Aorta (tissue), 5 donors: ENCODE measurements at places on chromosomes 4 and X. TPM values are rescaled to one million over a fixed set of nuclear protein-coding genes. Genes with fewer than 3 reads are reported as not detected.
A peak's percentile ranks its signal among the peaks of the same experiment; 100 is the strongest.

BGN gene
- 1,297 TPM for total RNA-seq

CXorf65 gene
- not detected for total RNA-seq

MMRN1 gene
- 24.5 TPM for total RNA-seq

PGAM4 gene
- not detected for total RNA-seq

SLC25A14 gene
- total RNA-seq, result 10.5 TPM

NWD2 gene
- not detected for total RNA-seq

ARMCX6 gene
- 24.2 TPM for total RNA-seq

RPA4 gene
- 2.1 TPM for total RNA-seq

GAGE12F gene
- not detected for total RNA-seq

DMP1 gene
- 0.16 TPM for total RNA-seq

CSN2 gene
- total RNA-seq, result not detected

XK gene
- total RNA-seq, result 0.93 TPM

BST1 gene
- total RNA-seq, result 13.7 TPM

TMSB15B gene
- 8.4 TPM for total RNA-seq

DNA sequence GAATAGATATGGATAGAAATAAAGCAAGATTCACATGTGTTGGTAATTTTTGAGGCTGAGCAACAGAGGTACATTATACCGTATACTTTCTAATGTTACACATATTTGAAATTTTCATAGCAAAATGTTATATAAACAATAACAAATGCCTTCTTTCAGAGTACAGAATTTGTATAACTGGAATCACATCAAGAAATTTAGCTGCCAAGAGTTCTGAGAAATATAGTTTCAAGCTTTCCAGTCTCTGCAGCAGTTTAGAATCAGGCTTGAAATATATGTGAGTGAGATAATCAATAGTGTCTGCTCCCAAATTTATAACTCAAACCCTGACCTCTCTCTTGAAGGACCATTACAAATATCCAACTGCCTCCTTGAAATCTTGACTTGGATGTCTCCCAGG, 23.8 kb downstream of the FAM184B start:
- no peak for DNase-seq

DNA sequence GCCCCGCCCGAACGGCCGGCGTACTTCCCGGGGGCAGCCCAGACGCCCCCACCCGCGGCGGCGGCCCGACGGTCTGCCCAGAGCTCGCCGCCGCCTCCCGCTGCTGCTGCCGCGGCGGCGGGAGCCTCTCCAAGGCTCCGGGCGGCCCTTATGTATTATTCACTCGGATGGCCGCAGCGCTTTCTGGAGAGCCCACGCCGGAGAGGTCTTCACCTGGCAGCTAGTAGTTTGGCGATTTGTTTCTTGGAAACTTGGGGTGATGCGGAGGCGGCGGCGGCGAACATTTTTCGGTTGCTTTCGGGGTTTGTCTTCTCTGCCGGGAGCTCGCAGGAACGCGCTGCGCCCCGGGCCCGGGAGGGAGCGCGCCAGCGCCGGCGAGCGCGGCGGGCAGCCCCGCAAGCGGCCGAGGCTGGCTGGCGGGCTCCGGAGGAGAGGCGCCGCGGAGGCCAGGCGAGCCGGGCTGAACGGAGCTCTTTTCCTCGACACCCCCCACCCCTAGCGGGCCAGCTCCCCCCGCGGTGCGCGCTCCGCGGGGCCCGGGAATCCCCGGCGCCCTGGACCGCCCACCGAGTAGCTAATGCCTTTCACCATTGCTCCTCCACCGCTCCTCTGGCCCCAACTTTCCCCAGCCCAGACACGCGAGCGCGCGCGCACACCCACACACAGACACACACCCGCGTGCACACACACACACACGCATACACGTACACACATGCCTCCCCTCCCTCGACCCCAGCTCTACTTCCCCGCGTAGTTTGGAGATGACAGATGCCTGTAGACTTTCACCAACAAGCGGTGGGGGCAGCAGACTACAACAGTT, 113.5 kb downstream of the DHX15 start:
- peak; percentile 52 for DNase-seq

- no peak for DNase-seq
These were observed 96.3 kb upstream of the MSX1 start for GRCh38 chr4:4762909-4763821.

DNA sequence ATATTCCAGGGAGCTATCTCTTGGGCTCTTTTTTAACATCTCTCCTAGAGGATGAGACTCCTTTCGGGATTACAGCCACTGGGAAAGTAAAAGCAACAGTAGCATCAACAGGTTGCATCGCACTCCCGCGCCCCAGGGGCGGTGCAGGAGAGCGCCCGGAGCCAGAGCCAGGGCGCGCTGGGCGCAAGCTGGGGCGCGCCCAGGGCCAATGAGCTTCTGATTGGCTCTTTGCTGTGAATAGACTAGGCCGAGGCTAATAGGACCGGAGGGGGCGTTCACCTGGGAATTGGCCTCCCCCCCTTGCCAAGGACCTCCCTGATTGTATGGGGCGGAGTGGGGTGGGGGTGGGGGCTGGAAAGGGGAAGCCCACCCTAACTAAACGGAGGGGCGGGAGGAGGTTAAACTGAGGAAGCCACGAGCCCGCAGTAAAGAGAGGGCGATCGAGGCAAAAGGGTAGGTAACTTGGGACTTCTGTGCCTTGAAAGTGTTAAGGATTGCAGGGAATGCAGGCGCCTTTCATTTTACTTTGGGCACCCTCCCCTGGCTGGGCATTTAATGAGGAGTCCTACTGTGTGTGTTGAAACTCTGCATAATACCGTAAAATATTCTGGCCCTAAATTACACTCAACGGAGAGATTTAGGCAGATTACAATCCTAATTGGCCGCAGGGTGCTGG, 1.1 kb upstream of the ATOH1 start:
- no peak for DNase-seq

GRCh38 chr4:177092807-177093206, 216.9 kb upstream of the NEIL3 start:
- DNase-seq, result no peak

DNA sequence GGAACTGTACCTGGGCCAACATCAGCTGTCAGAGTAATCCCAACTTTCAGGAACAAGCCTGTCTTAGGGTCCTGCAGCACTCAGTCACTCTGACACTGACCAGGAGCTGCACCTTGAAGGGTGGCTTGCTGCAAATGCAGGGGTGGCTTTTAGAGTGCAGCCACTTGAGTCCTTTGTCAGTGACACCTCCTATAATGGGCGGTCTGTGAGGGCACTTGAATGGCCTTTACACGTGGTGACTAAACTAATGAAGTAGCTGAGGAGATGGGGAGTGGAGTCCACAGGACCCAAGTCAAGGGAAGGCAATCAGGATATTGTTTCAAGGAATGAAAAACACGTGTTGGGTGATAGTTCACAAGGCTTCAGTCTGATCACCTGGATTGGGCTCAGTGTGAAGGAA, 11.1 kb upstream of the LNX1 start:
- no peak for DNase-seq

- peak; percentile 31 for DNase-seq
These were observed 617 bp upstream of the MRFAP1L1 start for GRCh38 chr4:6710282-6710681.

DNA sequence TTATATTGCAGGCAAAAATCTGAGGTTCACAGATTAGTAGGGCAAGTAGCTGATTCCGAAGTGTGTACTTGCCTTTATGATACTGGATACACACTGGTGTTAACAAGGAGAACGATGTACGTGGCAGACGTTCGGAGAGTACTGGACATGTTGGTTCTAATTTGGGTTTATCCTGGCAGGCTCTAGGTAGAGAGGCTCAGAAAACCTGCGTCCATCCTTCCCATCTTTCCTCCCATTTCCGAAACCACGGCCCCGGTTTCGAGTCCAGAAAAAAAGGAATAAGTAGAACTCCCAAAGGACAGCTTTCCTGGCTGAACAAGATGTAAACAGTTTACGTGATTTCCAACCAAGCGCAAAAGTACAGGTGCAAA, 351 bp upstream of the SLC30A9 start:
- DNase-seq, result no peak

DNA sequence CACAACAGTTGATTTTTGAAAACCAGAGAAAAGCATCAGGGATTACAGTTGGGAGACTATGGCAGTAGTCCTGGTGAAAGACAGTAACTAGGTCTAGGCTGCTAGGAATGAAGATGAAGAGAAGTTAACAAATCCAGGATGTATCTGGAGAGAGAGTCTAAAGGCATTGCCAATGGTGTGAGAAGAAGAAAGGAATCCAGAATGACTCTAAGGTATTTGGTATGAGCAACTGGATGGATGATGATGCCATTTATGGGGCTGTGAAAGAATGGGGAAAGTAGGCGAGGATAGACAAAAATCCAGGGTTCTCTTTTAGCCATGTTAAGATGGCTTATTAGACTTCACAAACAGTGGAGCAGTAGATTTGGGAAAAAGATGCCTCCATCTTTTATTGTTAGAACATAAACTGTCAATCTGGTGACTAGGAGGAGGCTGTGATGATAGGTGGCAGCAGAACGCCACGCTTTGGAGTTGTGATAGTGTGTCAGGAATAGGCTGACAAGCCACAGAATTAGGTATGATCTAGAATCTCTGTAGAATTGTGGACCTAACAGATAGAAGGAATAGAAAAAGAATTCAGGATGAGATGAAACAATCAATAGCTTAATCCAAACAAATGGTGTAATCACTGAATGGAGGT, 27.3 kb upstream of the JADE1 start:
- DNase-seq, result no peak

GRCh38 chr4:188005561-188005960, 10.0 kb downstream of the ZFP42 start:
- no peak for DNase-seq

DNA sequence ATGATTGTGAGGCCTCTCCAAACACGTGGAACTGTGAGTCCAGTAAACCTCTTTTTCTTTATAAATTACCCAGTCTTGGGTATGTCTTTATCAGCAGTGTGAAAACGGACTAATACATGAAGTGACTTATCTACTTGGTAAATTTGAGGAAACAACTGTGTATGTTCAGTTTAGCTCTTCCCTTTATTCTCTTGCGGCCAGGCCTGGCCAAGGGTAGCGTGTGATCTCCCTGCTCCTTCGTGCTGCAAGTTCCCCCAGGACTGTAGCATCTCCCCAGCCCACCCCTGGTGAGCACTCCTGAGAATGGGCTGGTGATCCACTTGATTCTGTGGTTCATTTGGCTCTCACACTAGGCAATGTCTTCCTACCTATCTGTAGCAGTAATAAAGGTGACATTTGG, 53.2 kb upstream of the CHRNA9 start:
- DNase-seq, result no peak

DNA sequence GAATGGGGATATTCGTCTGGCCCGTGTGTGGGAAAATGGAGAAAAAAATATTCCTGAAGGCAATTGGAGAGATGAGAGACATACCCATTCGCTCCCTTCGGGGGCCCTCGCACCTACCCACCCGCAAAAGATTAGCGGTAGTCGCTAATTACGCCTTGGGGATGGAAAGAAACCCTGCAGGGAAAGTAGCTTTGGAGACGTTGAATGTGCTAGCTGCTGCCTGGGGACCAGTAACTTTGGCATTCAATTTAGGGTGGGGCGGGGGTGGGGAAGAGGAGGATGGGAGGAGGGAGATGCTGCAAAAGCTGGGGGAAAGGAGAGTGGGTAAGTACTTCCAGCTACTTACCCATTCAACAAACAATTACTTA, 407 bp upstream of the ZC4H2 start:
- no peak for DNase-seq

- no peak for DNase-seq
These were observed 98.6 kb downstream of the LARP7 start for GRCh38 chr4:112735474-112735951.

DNA sequence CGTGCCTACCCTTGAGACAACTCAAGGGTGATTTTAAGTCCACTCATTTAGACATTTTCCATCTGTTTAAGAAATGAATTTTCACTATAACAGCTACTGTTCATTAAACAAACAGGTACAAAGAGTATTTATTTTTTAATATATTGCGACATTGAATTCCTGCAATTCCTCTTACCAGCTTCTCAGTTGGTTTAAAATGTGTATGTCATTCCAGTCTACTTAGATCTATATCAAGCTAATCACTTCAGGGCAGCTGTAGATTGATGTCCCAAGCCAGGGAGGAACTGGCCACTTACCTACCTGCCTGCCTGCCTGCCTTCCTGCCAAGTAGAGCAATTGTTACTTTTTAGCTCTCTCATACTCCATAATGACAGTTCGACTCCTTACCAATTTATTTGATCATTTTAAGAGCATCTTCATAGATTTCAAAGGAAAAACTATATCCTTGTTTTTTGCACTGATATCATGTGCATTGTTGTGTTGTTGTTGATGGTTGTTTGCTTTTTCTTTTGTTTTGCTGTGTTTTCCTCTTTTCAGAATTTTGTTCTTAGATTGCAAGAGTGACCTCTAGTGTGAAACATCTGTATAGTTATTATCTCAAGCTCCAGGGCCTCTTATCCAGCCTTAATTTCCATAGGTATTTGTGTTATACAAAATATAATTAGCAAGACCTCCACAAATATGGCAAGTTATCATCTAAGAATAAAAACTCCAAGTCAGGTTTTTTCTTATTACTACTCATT, 120.9 kb upstream of the NRK start:
- no peak for DNase-seq

GRCh38 chr4:177292171-177292570, 17.5 kb upstream of the NEIL3 start:
- DNase-seq, result no peak

- DNase-seq, result no peak
These were observed 85.5 kb downstream of the BMPR1B start for GRCh38 chr4:94843216-94843615.

GRCh38 chr4:163395055-163395454, 51.4 kb downstream of the NPY5R start:
- no peak for DNase-seq

GRCh38 chr4:42891644-42892043, 869 bp upstream of the GRXCR1 start:
- no peak for DNase-seq

DNA sequence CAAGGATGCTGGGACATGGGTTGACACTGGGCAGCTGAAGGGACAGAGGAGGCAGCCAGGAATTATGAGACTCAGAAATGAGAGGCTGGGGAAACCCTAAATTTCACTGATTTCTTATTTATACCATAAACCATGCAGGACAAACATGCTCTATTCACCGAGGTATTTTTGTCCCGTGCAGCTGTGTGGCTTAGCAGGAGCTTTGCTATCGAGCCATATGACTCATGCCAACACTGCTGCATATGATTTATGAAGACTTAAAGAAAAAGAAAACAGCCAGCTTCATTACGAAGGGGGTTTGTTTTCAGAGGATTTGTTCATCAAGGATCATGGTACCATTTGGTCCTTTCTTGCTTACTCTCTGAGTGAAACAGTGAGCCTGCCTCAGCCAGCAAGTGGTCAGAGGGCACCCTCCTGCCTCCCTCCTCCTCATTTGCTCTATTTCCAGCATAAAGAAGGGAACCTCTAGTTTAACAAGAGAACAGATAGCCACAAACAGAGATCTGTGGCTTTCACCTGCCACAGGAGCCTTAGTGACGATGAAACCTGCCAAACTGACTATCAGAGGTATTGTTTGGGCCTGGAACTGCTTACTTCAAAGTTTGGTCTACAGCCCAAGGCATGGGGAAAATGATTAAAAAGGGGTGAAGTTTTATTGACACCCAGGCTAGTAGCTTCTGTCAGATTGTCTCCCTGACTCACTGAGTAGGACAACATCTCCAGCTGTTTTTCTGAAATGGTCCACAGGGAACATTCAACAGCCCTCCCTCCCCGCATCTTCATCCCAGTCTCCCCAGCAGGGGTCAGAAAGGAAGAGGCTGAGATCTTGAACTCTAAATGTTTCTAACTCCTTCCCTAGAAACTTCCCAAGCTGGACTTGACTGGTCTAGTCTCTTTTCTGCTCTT, 80.1 kb upstream of the MAML3 start:
- no peak for DNase-seq

- DNase-seq, result no peak
These were observed 371.3 kb upstream of the INTU start for GRCh38 chr4:127261476-127261875.
